ENCODE measurements at places on chromosomes 12 and 14.

GRCh38 chr12:22672951-22673350 is 48.0 kb downstream of the ETNK1 start:
- DNase-seq: no peak

GRCh38 chr12:71353607-71354006 is 86.0 kb upstream of the LGR5 start:
- DNase-seq: no peak

DNA sequence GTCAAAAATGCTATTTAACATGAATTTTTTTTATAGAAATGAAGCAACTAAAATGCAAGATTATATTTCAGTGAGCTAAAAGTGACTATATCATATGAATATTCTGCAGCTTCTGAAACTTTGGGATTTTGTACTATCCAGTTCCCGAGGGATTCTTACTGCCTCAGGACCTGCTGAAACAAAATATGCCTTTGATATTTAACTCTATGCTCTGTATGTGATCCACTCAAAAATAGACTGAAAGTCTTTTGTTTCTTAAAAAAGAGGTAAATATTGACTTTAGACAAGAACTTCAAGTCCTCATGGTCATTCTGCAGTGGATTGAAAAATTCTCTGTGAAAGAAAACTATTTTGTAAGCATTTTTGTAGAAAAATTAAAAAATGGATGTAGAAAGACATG is 22.4 kb downstream of the CNTN1 start:
- no peak for DNase-seq

DNA sequence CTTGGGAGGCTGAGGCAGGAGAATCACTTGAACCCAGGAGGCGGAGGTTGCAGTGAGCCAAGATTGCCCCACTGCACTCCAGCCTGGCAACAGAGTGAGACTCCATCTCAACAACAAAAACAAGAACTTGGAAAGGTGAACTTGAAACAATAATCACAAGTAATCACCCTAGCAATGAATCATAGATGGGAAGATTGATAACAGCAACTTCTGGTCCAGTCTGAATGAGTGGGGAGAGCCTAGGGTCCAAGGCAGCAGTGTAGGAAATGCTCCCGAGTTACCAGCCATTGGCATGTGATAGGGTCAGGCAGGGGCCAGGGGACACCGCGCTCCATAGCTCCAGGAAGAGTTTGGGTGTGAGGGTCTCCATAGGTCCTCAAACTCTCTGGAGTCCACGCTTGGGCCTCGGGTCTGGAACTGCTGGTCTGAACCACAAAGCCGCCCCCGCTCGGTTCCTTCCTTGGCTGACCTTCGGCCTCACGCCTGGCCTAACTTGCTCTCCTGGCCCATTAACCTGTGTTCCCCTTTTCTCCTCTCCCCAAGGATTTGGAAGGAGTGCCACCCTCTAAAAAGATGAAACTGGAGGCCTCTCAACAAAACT is 19.9 kb upstream of the MLXIP start:
- no peak for DNase-seq

DNA sequence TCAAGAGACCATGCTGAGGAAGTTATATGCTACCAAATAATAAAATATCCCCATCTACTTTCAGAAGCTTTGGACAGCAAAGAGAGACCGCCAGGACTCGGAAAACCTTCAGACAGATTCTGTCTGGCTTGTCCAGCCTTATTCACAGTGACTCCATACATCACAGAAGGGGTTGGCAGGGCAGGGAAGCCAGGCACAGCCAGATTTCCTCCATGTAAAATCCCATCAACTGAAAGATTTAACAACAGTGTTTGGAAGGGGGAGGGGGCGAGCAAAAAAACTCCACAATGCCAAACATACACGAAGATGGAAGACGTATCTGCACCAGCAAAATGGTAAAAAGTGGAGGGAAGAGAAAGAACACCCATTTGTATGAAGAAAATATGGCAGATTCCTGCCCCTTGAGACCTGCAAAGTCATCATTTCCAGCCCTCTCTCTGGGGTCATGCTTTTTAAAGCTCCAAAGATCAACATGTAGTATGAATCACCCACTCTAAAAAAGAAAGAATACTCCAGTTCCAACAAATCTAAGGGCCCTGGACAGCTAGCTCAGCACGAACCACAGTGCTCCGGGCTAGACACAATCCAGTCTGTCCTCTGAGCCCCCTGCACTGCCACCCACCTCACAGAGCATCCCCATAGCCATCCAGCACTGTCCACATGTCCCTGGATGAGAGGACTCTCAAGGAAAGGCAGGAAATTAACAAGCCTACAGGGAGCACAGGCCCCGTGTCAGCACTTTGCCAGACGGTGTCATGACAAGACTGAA is 116.4 kb downstream of the DICER1 start:
- DNase-seq: no peak

- DNase-seq: no peak
Measured at GRCh38 chr14:91351512-91351862, 66.1 kb downstream of the CCDC88C start.

GRCh38 chr12:26135571-26135970 is 10.7 kb upstream of the BHLHE41 start:
- no peak for DNase-seq

DNA sequence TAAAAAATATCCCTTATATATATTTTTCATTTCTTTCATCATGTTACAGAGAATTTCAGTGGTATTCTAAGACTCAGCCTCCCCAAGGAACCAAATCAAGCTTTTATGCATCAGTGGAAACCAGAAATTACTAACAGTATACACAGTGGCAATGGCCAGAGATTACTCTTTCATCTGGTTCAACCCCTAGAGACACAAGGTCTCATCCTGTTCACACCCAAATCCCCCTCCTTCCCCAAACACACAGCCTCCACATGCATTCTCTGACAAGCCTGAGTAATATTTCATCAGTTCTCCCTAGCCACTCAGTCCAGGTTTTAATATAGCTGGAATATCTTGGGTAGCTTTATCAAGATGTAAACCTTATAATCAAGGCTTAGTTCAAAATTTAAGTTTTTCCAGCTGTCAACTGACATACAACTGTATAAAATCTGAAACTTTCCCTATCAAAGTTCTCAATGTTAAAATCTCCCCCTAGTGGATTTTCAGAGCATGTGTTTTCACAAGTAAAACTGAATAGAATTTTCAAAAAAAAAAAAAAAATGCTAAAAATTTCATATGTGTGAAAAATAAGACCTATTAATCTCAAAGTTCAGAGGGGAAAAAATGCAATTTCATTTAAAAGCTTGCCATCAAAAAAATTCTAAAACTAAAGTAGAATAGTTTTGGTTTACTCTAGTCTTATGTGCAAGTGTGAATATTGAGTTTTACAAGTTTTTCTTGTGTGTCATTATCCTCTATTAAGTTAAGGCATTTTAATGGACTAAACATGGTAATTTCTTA is 10.5 kb upstream of the SSTR1 start:
- DNase-seq: peak; percentile 9

DNA sequence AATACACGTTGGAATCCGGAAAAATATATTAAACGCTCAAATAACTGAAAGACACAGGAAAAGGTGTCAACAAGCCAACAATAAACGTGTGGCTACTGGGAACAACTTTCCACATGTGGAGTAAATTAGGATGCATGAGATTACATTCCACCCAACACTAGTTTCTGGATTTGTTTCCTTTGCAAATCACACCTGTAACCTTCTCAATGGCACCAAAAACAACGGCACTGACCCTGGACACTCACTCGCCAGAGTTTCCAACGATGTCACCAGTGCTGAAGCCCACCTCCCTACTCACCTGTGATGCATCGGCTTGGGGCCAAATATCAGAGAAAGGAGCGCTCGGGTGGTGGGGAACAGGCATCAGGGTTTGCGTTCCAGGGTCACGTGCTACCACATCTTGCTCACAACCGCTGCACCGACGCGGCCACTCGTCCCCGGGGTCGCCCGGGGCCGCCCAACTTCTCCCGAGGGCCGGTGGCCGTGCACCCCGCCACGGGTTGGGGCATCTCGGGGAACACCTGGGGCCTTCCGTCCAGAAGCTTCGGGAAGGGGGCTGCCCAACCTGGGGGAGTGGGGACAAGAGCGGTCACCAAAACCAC is 629 bp downstream of the PRDM4 start:
- DNase-seq: no peak

GRCh38 chr12:129971721-129972120 is 67.9 kb upstream of the TMEM132D start:
- DNase-seq: no peak

DNA sequence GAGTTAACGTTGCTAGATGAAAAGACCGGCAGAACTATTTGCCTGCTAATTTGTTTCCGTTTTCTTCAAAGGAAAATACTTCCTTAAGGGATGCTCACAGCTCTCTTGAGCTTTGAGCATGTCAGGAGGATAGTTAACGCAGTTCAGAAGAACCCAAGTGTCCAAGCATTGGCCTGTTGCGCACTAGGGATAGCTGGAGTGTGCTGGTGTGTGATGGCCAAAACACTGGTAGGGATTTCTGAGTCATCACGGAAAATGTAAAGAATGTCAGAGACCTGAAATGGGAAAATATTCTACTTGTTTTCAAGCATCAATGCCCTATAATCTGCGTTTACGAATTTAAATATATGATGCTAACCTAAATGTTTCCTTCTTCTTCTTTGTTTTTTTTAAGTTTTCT is 97.8 kb downstream of the VRK1 start:
- no peak for DNase-seq

DNA sequence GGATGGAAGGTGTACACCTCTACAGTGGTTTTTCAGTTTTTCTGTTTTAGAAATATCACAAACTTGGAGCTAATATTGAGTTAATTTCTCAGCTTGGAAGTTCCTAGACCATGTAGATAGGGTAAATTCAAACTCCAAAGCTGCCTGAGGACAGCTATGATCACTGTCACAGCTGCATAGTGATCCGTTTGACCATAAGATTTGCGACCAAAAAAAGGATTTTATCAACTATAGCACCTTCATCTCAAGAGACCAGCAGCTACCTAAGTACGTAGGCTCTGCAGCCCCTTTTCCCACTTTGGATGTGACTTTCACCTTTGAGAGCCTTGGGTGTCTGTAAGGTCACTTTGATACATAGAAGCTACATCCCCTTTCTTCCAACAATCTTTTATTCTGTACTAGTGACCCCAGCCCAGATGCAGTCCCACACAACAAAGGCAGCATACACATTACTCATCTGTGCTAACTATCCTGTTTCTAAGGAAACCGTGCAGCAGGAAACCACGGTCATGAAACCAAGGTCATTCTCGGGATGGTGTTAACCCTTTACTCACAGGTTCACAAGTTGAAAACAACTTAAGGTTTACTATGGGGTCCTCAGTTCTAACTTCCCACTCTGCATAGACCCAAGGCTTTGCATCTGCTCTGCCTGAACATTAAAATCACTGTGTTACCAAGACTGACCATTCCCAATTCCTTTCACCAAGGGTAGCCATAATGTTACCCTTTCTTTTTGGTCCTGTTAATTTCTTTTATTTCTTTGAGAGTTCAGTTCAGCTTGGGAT is 75.4 kb downstream of the IFT81 start:
- no peak for DNase-seq

DNA sequence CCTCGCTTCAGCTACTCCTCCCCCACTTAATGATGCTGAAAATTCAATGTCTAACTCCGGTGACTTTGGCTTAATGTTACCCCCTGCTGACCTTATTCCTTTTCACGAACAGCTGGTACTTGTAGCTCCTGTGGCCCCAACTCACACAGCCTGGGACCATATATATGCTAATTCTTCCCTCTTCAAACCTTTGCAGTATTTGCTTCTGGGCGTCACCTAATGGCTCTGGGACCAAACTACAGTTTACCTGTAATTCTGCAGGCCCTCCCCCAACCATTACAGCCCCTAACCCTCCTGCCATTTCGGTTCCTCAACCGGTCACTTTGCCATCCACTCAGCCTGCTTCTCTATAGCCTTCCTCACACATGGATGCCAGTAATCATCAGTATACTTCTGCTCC is 29.6 kb upstream of the C12orf75 start:
- no peak for DNase-seq

GRCh38 chr12:123064885-123065619 is 84.6 kb downstream of the ARL6IP4 start:
- no peak for DNase-seq

DNA sequence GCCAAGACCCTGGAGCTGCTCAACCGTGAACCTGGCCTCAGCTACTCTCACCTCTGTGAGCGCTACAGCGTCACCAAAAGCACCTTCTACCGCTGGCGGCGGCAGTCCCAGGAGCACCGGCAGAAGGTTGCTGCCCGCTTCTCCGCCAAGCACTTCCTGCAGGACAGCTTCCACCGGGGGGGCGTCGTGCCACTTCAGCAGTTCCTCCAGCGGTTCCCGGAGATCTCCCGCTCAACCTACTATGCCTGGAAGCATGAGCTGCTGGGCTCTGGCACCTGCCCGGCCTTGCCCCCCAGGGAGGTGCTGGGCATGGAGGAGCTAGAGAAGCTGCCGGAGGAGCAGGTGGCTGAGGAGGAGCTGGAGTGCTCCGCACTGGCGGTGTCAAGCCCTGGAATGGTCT is 9.3 kb downstream of the VRTN start:
- DNase-seq: no peak

DNA sequence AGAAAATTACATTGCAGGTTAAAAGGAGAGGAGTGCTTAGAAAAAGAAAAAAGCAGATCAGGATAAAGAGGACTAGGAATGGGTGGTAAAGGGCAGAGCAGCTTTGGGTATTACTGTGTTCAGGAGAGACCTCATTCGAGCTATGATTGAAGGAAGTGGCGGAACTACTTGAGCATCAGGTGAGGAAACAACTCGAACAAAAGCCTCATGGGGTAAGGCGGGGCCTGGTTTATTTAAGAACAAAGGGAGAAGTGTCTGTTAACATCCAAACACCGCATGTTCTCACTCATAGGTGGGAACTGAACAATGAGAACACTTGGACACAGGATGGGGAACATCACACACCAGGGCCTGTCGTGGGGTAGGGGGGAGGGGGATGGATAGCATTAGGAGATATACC is 444.6 kb upstream of the CCDC196 start:
- DNase-seq: no peak

- no peak for DNase-seq
Measured at GRCh38 chr12:49079793-49080192, 10.0 kb upstream of the RHEBL1 start.
